ENCODE measurements at places on chromosomes 7 and 10.

DNA sequence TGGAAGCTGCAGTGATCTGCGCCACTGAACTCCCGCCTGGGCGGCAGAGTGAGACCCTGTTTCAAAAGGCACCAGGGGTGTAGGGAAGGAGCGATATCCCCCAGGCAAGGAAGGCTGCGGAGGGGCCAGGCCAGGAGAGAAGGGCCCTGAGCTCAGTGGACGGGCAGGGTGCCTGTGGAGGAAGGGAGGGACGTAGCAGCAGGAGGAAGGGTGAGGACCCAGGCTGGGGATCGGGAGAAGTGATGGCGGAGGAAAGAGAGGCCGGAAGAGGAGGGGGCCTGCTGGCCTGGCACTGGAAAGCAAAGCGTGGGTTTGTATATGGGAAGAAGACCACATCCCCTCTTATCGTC, 45.6 kb downstream of the ALOX5 start:
- H3K27ac ChIP-seq = peak overlapping the region; percentile 93
- H3K4me3 ChIP-seq = peak overlapping the region; percentile 62
- H3K4me1 ChIP-seq = no peaks in the 10 kb centered on the region
- no peaks in the 10 kb centered on the region for H3K27me3 ChIP-seq

DNA sequence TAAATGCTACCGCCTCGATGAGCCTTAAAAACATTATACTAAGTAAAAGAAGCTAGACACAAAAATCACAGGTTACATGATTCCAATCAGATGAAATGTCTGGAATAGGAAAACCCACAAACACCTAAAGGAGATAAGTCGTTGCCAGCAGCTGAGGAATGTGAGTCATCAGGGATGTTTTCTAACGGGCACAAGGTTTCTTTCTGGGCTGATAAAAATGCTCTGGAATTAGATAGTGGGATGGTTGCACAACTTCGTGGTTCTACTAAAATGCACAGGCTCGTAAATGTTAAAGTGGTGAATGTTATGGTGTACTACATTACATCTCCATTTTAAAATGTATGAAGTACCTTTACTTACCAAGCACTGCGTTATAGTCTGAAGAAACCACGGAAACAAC, 9.7 kb downstream of the ABLIM1 start:
- no peak overlapping the region for H3K4me3 ChIP-seq
- no peaks in the 10 kb centered on the region for H3K36me3 ChIP-seq
- H3K4me1 ChIP-seq = no peaks in the 10 kb centered on the region
- H3K27ac ChIP-seq = no peak overlapping the region
- no peaks in the 10 kb centered on the region for H3K27me3 ChIP-seq
- no peak for DNase-seq

- H3K4me3 ChIP-seq = no peak overlapping the region
- DNase-seq = no peak
- no peaks in the 10 kb centered on the region for H3K27me3 ChIP-seq
- H3K4me1 ChIP-seq = no peaks in the 10 kb centered on the region
- H3K36me3 ChIP-seq = no peaks in the 10 kb centered on the region
Observed at GRCh38 chr7:25595996-25596395, 367.7 kb upstream of the NPVF start.

DNA sequence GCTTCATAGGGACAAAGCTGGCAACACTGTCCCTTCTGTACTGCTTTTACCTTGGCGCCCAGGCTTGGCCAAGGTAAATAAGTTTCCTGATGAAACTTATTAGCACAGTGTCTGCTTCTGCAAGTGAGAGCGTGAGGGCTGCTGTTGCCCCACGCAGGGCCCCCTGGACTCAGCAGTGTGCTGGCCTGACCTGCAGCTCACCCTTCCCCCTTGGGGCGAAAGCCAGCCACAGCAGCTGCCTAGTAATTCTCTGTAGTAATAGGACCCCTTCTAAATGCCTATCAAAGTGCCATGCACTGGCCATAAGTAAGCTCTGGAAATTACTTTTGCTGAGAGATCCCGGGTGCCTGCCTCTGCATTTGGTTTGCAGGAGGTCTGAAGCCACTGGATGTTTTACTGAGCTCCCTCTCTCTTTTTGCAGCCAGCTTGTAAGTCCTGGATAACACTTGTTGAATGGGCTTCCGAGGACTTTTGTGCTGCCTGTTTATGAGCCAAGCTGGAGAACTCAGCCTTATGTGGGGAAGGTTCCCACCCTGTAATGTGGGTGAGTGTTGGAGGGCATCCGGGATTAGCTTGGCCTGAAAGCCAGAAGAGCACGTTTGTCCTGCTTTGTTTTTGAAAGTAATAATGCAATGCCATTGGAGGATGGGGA, 293.9 kb downstream of the C7orf25 start:
- H3K27me3 ChIP-seq = no peaks in the 10 kb centered on the region
- no peak for DNase-seq
- no peaks in the 10 kb centered on the region for H3K36me3 ChIP-seq
- no peaks in the 10 kb centered on the region for H3K4me1 ChIP-seq

GRCh38 chr7:41695661-41696322, 7.1 kb downstream of the INHBA start:
- no peak for DNase-seq
- H3K36me3 ChIP-seq = no peaks in the 10 kb centered on the region
- peak overlapping the region; percentile 87 for H3K27ac ChIP-seq

DNA sequence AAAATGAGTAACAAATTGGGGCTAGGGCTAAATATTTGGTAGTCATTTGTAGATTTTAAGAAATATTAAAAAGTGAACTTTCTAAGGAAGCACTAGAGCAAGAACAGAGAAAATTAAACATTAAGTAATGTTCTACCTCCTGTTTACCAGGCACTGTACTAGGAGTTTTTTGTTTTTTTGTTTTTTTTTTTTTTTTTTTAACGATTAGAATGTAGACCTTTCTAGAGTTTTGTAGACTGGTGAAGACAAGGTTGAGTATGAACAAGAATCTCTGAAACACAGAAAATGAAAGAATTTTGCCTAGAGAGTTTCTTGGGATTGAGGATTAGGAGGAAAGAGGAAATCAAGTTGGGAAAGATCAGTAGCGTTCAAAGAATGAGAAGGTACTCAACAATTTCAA, 73.6 kb downstream of the SLC37A3 start:
- H3K27me3 ChIP-seq = no peaks in the 10 kb centered on the region
- H3K36me3 ChIP-seq = no peaks in the 10 kb centered on the region
- H3K27ac ChIP-seq = no peak overlapping the region
- no peak for DNase-seq

DNA sequence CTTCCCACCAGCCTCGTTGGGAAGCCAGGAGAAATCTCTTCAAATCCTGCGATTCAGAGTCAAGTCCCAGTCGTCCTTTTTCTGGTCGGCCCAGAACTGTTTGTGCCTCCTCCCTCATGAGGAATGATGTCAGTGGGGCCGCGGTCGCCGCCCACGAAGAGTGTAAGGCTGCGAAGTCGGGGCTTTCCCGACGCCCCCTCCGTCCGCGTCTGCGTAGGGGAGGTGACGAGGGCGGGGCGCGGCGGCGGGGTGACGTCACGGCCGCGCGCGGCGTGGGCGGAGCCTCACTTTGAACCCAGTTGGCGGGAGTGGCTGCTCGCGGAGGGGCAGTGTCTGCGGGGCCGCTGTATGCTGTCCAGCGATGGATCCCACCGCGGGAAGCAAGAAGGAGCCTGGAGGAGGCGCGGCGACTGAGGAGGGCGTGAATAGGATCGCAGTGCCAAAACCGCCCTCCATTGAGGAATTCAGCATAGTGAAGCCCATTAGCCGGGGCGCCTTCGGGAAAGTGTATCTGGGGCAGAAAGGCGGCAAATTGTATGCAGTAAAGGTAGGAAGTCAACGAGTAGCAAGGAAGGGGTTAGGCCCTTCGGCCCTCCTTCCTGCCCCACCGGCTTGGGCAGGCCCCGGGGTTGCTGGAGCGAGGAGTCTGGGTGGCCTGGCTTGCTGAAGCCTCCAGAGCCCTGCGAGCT, at the start of gene MASTL:
Gene MASTL (plus strand): TSS at position 287 of the 689 bp plus-strand sequence. CDS start 75 bp downstream, at position 362.
- peak within 1 kb of the TSS; percentile 100 for H3K27ac ChIP-seq
- DNase-seq = peak; percentile 93
- H3K4me1 ChIP-seq = no peaks in the 10 kb centered on the region

- H3K27ac ChIP-seq = peak overlapping the region; percentile 95
- no peaks in the 10 kb centered on the region for H3K36me3 ChIP-seq
- H3K27me3 ChIP-seq = no peaks in the 10 kb centered on the region
Observed at GRCh38 chr10:5812283-5813090, 747 bp downstream of the GDI2 start.

DNA sequence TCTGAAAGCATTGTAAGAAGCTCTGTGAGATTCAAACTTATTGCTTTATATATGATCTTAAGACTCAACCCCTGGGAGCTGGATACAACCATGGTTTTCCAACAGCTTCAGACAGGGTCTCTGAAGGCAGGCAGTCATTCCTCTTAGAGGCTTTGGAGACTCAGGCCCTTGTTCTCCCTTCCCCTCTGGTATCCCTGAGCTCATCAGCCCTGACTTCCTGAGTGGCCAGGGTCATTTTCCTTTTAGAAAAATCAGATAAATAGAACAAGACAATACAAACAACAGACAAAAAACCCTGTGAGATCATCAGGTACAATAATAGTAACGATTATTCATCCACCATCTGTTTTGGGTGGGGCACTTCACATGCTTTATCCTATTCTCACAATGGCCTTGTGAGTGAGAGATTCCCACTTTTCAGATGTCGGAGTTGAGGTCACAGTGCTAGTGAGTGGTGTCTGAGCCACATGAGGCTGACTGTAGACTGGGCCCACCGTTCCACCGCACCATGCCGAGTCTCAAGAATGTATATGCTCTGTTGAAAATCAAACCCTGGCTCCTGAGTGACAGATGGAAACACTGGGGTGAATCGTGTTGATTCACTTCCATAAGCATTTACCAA, 144.2 kb downstream of the CXCL12 start:
- H3K36me3 ChIP-seq = no peaks in the 10 kb centered on the region
- no peak overlapping the region for H3K27ac ChIP-seq
- H3K27me3 ChIP-seq = no peaks in the 10 kb centered on the region
- DNase-seq = no peak
- no peaks in the 10 kb centered on the region for H3K4me1 ChIP-seq
- H3K4me3 ChIP-seq = no peak overlapping the region

DNA sequence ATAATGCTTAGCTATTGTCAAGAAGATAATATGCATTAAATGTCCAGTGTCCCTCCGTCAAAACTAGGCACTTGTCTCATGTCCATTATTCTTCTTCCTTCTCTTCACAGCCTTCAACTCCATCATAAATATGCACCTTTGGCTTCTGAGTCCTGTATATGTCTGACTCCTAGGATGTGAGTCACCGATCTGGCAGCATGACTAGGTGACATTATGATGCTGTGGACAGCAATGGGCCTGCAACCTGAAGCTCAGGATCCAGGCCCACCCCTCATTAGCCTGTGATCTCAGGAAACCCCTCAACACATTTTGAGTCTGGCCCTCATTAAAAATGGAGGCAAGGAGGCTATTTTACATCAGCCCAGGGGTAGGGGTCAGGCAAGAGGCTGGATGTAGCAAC, 362.5 kb upstream of the ZMIZ1 start:
- H3K27ac ChIP-seq = no peak overlapping the region
- H3K4me3 ChIP-seq = no peak overlapping the region
- H3K36me3 ChIP-seq = no peaks in the 10 kb centered on the region
- H3K27me3 ChIP-seq = no peaks in the 10 kb centered on the region

DNA sequence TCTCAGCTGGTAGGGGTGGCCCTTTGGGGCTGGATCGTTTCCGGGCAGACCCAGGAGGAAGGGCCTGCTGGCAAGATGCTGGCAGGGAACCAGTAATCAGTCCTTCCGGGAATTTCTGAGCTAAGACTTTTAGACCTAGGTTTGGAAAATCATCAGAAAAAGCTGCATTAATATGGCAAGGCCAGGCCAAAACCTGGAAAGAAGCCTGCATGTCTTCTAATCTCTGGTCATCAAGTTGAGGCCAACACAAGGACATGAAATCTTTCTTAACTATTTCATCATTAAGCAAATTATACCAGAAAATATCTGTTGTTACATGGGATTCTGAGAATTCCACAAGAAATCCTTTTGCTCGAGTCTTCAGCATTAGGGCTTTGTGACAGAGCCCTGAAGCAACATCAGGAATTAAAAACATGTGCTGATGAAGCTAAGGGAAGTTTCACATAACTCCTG, 19.9 kb downstream of the CPA1 start:
- H3K4me3 ChIP-seq = no peak overlapping the region
- no peak for DNase-seq
- no peaks in the 10 kb centered on the region for H3K36me3 ChIP-seq
- H3K27me3 ChIP-seq = no peaks in the 10 kb centered on the region
- peaks cover 8% of the 10 kb centered on the region for H3K4me1 ChIP-seq
- peak overlapping the region; percentile 23 for H3K27ac ChIP-seq

DNA sequence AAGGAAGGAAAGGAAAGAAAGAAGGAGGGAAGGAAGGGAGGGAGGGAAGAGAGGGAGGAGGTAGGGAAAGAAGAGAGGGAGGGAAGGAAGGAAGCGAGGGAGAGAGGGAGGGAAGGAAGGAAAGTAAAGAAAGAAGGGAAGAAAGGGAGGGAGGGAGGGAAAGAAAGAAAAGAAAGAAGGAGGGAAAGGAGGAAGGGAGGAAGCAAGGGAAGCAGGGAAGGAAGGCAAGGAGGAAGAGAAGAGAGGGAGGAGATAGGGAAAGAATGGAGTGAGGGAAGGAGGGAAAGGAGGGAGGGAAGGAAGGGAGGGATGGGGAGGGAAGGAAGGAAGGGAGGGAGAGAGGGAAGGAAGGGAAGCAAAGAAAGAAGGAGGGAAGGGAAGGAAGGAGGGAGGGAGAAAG, 65.8 kb downstream of the MAP3K8 start:
- H3K4me1 ChIP-seq = no peaks in the 10 kb centered on the region
- H3K27ac ChIP-seq = no peak overlapping the region
- no peaks in the 10 kb centered on the region for H3K36me3 ChIP-seq

- no peaks in the 10 kb centered on the region for H3K27me3 ChIP-seq
- H3K4me3 ChIP-seq = no peak overlapping the region
- H3K27ac ChIP-seq = no peak overlapping the region
- no peaks in the 10 kb centered on the region for H3K36me3 ChIP-seq
- no peak for DNase-seq
- no peaks in the 10 kb centered on the region for H3K4me1 ChIP-seq
Observed at GRCh38 chr10:31138026-31138553, 106.4 kb upstream of the ZNF438 start.

- H3K36me3 ChIP-seq = no peaks in the 10 kb centered on the region
- DNase-seq = no peak
- no peaks in the 10 kb centered on the region for H3K27me3 ChIP-seq
- H3K27ac ChIP-seq = no peak overlapping the region
Observed at GRCh38 chr10:79327090-79327457, 20.2 kb upstream of the PPIF start.

DNA sequence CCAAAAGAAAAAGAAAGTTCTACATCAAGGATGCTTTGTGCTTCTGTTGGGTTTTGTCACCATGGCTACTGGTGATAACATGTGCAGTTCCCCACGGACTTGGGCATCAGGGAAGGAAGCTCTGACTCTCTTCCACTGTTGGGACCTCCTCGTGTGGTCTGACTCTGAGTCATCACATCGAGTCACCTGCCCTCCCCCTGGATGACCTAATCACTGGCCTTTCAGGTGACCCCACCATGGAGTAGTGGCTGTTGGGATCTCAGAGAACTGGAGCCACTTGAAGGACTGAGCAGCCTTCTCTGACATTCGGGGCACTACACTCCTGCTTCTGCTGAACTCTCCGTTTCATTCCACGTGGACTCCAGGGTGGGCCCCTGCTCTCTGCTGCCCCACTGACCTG, 60.8 kb upstream of the DOCK1 start:
- H3K4me1 ChIP-seq = no peaks in the 10 kb centered on the region
- H3K27ac ChIP-seq = no peak overlapping the region
- no peaks in the 10 kb centered on the region for H3K36me3 ChIP-seq
- no peak for DNase-seq
- H3K4me3 ChIP-seq = no peak overlapping the region

Data from breast epithelium (tissue), 4 donors.